ENCODE measurements at places on chromosomes 3 and 15. TPM values are rescaled to one million over a fixed set of nuclear protein-coding genes. Genes with fewer than 3 reads are reported as not detected.

The TMEM207 gene
- not detected for total RNA-seq

The ZNF501 gene
- 3.8 TPM for total RNA-seq

The PARP9 gene
- 13.0 TPM for total RNA-seq

The MPI gene
- total RNA-seq, result 79.6 TPM

The ZPLD1 gene
- not detected for total RNA-seq

The ZCWPW2 gene
- 0.68 TPM for total RNA-seq

The GUCA1C gene
- not detected for total RNA-seq

The CTXN2 gene
- not detected for total RNA-seq

The CLDN18 gene
- total RNA-seq, result not detected

The RARRES1 gene
- 26.0 TPM for total RNA-seq

The CCDC54 gene
- total RNA-seq, result not detected

The STAC gene
- 0.05 TPM for total RNA-seq

The IGSF11 gene
- total RNA-seq, result not detected

The RPUSD2 gene
- total RNA-seq, result 7.8 TPM

The CX3CR1 gene
- not detected for total RNA-seq

All from cardiac ventricle fibroblast (primary cell).